MCF 10A (cell line): ENCODE measurements at places on chromosomes 4 and X. TPM values are rescaled to one million over a fixed set of nuclear protein-coding genes. Genes with fewer than 3 reads are reported as not detected.

- DNase-seq, result no peak
- H3K27ac ChIP-seq, result no peak overlapping the region
- H3K27me3 ChIP-seq, result no peaks in the 10 kb centered on the region
- no peak overlapping the region for H3K4me3 ChIP-seq
- H3K4me1 ChIP-seq, result no peaks in the 10 kb centered on the region
- no peaks in the 10 kb centered on the region for H3K36me3 ChIP-seq
Measured at GRCh38 chr4:11596989-11597388, 168.3 kb upstream of the HS3ST1 start.

DNA sequence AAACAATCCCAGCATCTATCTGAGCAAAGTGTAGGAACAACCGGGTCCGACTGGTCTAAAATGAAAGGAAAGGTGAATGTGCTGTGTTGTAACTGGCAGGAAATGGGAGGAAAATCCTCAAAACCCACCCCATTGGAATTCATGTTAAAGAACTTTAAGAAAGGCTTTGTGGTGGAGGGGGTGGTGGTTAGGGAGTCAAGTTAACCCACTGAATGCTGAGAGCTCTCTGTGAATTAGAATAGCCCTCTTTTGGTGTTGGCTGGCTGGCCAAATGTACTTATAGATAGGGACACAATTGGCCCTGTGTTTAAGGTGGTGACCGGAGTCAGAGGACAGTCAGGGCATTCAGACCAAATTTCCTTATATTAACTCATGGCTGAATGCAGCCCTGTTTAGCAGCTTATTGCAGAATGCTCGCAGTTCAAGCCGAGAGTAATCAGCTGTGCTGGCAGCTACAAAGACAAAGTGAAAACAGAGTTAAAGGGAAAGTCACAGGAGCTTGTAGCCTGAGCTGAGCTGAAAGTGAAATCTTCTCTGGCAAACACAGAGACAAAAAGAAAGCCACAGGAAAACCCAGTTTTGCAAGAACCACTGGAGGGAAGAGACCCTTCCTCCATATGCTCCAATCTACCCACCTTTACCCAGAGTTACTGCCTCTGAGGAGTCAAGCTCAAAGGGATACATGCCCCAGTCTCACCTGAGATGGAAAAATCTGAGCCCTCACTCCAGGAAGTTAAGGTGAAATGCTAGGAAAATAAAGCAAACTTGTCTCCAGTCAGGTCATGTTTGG is 38.5 kb upstream of the UGT2B7 start:
- no peak overlapping the region for H3K4me3 ChIP-seq
- no peak for DNase-seq
- no peaks in the 10 kb centered on the region for H3K4me1 ChIP-seq

DNA sequence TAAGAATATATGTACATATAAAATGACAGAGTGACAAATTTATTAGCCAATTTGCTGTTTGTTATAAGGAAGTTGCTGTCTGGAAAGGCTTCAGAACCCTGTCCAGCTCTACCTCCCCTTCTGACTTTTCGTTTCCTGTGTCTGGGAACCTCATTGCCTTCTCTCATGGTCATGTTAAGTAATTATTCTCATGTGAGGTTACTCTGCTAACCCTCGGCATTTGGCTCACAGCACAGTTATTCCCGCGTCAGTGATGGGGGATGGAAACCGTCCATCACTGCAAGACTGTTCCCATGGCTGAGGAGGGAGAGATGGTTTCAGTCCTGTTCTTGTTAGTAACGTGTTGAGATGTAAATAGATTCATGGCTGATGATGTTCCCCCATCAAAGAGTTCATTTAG is 11.9 kb downstream of the EDNRA start:
- no peaks in the 10 kb centered on the region for H3K27me3 ChIP-seq
- no peaks in the 10 kb centered on the region for H3K36me3 ChIP-seq
- H3K4me1 ChIP-seq, result peaks cover 12% of the 10 kb centered on the region
- H3K4me3 ChIP-seq, result no peak overlapping the region
- DNase-seq, result no peak
- H3K27ac ChIP-seq, result no peak overlapping the region

- no peaks in the 10 kb centered on the region for H3K36me3 ChIP-seq
- no peaks in the 10 kb centered on the region for H3K27me3 ChIP-seq
- peaks cover 18% of the 10 kb centered on the region for H3K4me1 ChIP-seq
- H3K4me3 ChIP-seq, result no peak overlapping the region
Measured at GRCh38 chrX:48714573-48714972, 18.0 kb downstream of the SUV39H1 start.

GRCh38 chrX:136251041-136251991 is at the start of gene MAP7D3:
TSS of gene MAP7D3 (minus strand) at chrX:136251400. CDS start at chrX:136251358, 42 bp downstream.
- peak within 1 kb of the TSS; percentile 85 for H3K27ac ChIP-seq
- H3K27me3 ChIP-seq, result peaks cover 24% of the 10 kb centered on the region
- DNase-seq, result peak; percentile 53
- H3K36me3 ChIP-seq, result no peaks in the 10 kb centered on the region
- H3K4me1 ChIP-seq, result no peaks in the 10 kb centered on the region

DNA sequence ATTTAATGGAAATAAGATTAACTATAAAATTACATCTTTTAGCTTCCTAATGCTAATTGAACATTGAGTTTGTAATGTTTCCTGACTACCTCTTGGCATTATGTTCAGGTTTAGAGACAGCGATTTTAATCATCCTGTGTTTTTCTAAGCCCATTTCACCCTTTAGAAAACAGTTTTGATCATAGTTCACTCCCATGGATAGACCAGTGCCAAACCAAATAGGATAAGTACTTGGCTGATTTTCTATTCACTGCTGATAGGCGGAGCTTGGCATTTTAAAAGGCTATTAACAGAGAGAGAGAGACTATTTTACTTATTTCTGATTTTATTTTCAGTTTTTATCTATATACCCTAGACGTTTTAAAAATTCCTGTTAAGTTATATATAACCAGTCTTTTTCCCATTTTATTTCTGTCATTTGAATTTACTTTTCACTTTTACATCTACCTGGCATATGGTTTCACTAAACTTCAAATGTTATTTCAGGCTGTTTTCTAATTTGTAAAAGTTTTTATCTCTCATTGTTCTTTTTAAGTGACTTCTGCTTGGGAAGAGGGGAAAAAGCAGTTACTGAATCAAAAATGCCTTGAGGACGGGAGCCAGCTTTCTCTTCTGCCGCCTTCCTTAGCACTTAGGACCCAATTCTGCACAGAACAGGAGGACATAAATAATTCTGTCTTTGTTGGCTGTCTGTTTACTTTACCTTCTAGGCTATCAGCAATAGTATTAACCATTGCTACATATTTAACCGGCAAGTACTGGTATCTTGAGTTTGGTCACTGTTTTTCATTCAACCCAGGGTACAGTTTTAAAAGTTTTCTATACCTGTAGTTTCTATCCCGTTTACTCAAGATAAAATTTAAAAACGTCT is 46.4 kb downstream of the SGMS2 start:
- peaks cover 26% of the 10 kb centered on the region for H3K4me1 ChIP-seq
- no peak for DNase-seq
- no peaks in the 10 kb centered on the region for H3K27me3 ChIP-seq
- H3K36me3 ChIP-seq, result peaks cover 9% of the 10 kb centered on the region
- no peak overlapping the region for H3K4me3 ChIP-seq

- H3K4me1 ChIP-seq, result no peaks in the 10 kb centered on the region
- no peak overlapping the region for H3K4me3 ChIP-seq
- peaks cover 14% of the 10 kb centered on the region for H3K27me3 ChIP-seq
- DNase-seq, result no peak
- no peaks in the 10 kb centered on the region for H3K36me3 ChIP-seq
- no peak overlapping the region for H3K27ac ChIP-seq
Measured at GRCh38 chrX:83185010-83185409, 323.1 kb upstream of the POU3F4 start.

GRCh38 chr4:10747186-10747585 is 62.6 kb upstream of the CLNK start:
- no peak overlapping the region for H3K27ac ChIP-seq
- H3K4me1 ChIP-seq, result no peaks in the 10 kb centered on the region
- H3K4me3 ChIP-seq, result no peak overlapping the region
- no peaks in the 10 kb centered on the region for H3K27me3 ChIP-seq

TAPT1 gene
- 22.0 and 27.8 TPM in 2 replicates for total RNA-seq

DNA sequence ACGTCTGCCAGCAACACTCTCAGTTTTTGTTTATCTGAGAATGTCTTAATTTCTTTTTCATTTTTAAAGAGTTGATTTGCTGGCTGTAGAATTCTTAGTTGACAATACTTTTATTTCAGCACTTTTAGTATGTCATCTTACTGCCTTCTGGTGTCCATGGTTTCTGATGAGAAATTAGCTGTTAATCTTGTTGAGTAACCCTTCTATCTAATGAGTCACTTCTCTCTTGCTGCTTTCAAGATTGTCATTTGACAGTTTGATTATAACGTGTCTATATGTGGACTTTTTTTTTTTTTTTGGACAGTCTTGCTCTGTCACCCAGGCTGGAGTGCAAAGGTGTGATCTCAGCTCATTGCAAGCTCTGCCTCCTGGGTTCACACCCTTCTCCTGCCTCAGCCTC is 24.0 kb upstream of the TMEM255A start:
- H3K27ac ChIP-seq, result no peak overlapping the region
- no peaks in the 10 kb centered on the region for H3K27me3 ChIP-seq
- no peaks in the 10 kb centered on the region for H3K4me1 ChIP-seq
- H3K36me3 ChIP-seq, result no peaks in the 10 kb centered on the region
- DNase-seq, result no peak

- H3K4me1 ChIP-seq, result no peaks in the 10 kb centered on the region
- H3K27ac ChIP-seq, result no peak overlapping the region
- H3K4me3 ChIP-seq, result no peak overlapping the region
- no peak for DNase-seq
- no peaks in the 10 kb centered on the region for H3K36me3 ChIP-seq
Measured at GRCh38 chrX:41556958-41557357, 109.8 kb downstream of the NYX start.

DNA sequence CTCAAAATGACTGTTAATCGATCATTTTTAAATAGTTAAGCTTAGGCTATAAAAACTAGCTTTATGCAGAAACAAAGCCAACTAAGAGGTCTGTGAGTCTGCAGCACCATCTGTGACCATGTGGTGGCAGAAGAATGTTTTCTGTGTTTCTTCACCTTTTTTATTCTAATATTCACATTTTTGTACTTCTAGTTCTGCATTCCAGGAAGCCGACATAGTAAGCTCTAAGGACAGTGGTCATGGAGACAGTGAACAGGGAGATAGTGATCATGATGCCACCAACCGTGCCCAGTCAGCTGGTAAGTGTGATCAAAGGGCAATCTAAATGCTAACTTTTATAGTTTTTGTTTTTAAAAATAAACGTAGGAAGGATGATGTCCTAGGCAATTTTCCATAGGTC is 5.6 kb downstream of the PCDH10 start:
- H3K36me3 ChIP-seq, result no peaks in the 10 kb centered on the region
- H3K27ac ChIP-seq, result no peak overlapping the region
- H3K4me3 ChIP-seq, result no peak overlapping the region
- peaks cover 5% of the 10 kb centered on the region for H3K4me1 ChIP-seq

DNA sequence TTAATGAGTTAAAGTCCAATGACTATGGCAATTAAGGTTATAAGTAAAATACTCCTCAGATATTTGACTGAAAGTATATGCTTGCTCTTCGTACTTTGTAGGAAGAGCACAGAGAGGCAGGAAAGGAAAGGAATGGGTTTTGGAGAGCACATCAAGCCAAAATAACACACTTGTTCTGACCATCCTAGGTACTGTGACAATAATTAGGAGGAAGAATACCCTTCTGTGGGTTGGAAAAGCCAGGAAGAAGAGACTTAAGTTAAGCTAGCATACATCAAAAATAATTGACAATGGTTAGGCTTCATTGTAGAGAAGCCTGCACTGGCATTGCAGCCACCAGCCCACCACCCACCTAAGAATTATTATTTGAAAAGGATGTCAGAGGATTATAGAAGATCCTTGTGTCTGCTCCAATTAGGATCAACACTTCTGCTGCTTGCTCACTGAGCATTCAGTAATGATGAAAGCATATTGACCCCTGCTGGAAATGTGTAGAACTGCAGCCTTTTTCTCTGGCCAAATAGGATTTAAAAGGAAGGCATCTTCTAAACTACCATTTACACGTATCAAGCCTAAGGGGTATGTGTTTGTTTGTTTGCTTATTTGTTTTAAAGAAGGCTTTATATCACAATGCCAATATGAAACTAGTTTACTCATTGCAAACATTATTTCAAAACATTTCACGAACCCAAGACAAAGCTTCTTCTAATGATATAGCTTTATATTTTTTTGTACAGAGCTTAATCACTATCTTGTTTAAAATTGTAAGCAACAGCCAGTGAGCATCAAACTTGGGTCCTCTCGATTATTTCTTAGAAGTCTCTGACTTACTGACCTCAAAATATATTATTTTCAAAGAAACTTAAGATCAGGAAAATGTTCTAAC is 286.2 kb upstream of the TET2 start:
- H3K4me3 ChIP-seq, result no peak overlapping the region
- H3K27me3 ChIP-seq, result no peaks in the 10 kb centered on the region
- peak; percentile 78 for DNase-seq
- no peak overlapping the region for H3K27ac ChIP-seq

SPANXN4 gene
- not detected in 2 replicates for total RNA-seq

PFKFB1 gene
- total RNA-seq, result 0.27 and 0.37 TPM in 2 replicates

DNA sequence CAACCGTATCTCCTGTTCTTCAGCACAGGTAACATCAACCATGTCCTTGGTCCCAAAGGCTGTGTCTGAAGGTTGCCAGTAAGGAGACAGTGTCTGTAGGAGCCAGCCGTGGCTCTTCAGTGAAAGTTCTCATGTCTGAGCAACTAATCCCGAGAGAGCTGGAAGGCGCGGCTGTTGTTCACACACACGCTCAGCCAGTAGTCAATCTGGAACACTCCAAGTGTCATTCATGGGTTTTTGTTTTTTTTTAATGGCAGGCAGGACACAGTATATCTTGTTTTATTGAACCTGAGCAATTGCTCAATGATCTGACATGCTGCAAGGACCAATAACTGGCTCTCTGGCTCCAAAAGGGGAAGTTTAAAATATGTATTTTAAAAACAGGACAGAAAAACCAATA is 48.4 kb upstream of the MAP3K15 start:
- no peak for DNase-seq
- no peak overlapping the region for H3K4me3 ChIP-seq
- H3K4me1 ChIP-seq, result no peaks in the 10 kb centered on the region
- H3K36me3 ChIP-seq, result peaks cover 4% of the 10 kb centered on the region
- no peak overlapping the region for H3K27ac ChIP-seq
